ENCODE measurements at places on chromosomes 13 and 19.

DNA sequence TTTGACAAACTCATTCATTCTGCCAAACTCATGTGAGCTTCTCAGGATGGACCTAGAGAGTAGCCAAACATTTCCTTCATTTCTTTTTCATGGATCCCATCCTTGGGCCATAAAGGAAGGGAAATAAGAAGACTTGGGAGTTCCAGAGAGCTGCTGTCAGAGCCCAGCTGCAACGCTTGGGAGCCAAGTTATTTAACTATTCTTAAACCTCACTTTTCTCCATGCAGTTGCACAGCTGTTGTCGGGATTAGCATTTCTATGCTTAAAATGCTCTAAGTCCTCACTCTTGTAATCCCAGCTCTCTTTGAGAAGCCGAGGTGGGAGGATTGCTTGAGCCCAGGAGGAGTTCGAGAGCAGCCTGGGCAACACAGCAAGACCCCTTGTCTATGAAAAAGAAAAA, 11.7 kb upstream of the CASP14 start:
- no peak for DNase-seq

GRCh38 chr13:40983725-40984667, 35.1 kb downstream of the ELF1 start:
- no peak for DNase-seq

- no peak for DNase-seq
These were observed 5.4 kb downstream of the SOX21 start for GRCh38 chr13:94706843-94707399.

GRCh38 chr13:112247471-112248405, 128.4 kb upstream of the SPACA7 start:
- DNase-seq, result no peak

- no peak for DNase-seq
These were observed 6.2 kb downstream of the THAP8 start for GRCh38 chr19:36047835-36048234.

DNA sequence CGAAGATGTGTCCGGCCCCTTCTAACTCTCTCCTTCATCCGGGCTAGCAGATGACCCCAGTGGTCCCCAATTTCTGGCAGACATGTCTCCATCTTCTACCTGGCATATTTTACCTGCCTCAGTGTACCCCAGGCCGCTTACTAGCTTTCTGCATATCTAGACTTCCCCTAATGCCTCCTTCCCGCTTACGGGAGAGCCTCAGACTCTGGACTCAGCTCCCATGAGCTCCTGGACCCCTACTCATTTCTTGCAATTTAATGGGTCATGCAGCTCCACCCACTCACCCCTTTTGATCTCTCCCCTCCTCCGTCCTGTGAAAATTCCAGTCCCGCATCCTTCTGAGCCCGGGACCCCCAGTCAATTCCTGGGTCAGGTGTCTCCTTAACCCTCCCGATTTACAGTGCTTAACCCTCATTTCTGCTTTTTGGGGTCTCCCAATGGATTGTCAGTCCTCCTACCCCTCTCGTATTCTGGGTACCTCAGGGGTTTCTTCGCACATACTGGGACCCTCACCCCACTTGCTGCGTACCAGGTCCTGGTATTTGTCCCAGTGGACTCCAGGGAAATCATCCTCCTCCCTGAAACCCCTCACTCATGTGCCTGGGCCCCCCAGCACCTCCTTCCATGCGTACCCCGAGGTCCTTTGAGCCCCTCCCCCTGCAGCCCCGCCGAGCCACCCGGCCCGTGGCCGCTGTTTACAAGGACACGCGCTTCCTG, 500 bp upstream of the JUNB start:
- DNase-seq, result no peak

- DNase-seq, result no peak
These were observed 788 bp upstream of the RTBDN start for GRCh38 chr19:12834976-12835757.

DNA sequence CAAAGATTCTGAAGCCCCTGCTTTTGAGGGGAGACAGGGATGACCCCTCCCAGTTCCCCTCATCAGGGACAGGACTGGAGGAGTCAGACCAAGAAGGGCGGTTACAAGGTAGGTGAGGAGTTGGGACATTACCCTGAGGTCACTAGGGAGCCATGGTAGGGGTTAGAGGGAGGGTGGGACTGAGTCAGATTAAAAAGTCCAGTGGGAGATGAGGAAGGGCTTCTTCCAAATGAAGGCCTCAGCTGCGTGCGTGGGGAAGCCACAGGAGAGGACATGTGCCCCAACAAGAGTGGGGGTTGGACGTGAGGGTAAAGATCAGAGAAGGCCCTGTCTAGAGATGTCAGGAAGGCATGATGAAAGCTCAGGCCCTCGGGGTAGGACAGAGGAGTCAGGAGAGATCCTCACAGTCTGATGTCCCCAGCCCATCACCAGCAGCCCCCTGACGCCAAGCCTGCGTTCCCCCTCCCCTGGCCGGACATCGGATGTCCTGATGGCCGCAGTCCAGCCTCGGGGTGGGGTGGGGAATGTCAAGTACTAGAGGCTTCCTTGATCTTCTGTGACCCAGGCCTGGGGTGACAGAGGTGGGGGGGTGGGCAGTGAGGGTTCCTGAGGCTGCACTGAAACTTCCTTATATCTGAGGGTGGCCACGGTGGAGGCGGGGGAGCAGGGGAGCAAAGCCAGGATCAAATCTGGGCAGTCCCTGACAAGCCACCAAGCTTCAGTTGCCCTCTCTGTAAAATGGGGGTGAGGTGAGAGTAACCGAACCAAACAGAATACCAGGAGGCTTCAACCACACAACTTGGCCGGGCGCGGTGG, 6.5 kb upstream of the MFSD12 start:
- no peak for DNase-seq

- no peak for DNase-seq
These were observed 113.4 kb upstream of the UQCRFS1 start for GRCh38 chr19:29326351-29326750.

DNA sequence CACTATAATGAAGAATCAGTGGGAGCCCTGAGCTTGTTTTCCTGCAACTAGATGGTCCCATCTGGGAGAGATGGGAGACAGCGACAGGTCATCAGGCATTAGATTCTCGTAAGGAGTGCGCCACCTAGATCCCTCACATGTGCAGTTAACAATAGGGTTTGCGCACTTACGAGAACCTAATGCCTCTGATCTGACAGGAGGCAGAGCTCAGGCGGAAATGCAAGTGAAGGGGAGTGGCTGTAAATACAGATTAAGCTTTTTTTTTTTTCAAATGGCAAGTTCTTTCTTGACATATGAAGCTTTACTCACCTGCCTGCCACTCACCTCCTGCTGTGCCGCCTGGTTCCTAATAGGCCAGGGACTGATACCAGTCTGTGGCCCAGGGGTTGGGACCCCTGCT, 14.4 kb downstream of the CDC16 start:
- no peak for DNase-seq

All from activated naive CD4-positive, alpha-beta T cell treated with anti-CD3 and anti-CD28 coated beads, Interleukin-2, amount 50 U/mL, for 72 hours (primary cell).